ENCODE measurements at places on chromosomes 6 and 20.

- no peak for DNase-seq
Observed at GRCh38 chr6:115667478-115668026, 393.1 kb downstream of the FRK start.

DNA sequence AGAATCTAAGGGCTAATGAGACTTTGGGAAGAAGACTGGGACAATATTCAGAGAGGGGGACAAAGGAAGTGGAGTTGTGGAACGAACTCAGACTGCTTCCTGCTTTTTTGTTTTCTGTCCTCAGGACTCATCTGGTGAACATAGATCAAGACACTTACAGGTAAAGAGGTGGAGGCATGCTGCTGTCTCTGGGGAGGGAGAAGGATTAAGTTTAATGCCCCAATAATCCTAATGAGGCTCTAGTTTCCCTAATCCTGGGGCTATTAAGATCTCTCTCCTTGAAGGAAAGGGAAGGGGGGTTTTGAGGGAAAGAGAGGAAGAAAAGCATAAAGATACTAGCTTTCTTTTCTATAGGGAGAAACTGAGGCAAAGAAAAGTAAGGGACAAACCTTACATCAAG, 4.6 kb downstream of the MSH5 start:
- no peak for DNase-seq

DNA sequence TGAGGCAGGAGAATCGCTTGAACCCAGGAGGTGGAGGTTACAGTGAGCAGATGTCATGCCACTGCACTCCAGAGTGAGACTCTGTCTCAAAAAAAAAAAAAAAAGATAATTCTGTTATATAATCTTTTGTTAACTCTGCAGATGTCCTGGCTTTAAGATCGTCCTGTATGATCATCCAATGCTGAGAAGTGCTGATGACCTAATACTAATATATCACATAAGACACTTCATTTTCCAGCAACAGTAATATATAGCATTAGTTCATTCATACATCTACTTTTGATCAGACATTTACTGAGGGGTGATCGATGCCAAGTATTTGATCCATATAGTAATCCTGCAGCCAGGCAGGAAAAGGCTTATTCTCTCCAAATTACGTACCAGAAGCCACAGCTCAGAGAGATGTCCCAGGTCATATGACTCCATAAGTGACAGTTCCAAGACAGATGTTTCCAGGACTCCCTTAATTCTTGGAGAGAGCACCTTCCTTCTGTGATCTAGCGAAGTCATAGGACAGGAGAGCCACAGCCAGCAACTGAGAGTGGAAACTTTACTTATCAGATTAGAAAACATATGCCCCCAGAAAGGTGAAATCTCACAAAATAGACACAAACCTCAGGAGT, 60.7 kb downstream of the SHLD1 start:
- DNase-seq, result no peak

- DNase-seq, result no peak
Observed at GRCh38 chr6:41111017-41111416, 38.2 kb downstream of the NFYA start.

DNA sequence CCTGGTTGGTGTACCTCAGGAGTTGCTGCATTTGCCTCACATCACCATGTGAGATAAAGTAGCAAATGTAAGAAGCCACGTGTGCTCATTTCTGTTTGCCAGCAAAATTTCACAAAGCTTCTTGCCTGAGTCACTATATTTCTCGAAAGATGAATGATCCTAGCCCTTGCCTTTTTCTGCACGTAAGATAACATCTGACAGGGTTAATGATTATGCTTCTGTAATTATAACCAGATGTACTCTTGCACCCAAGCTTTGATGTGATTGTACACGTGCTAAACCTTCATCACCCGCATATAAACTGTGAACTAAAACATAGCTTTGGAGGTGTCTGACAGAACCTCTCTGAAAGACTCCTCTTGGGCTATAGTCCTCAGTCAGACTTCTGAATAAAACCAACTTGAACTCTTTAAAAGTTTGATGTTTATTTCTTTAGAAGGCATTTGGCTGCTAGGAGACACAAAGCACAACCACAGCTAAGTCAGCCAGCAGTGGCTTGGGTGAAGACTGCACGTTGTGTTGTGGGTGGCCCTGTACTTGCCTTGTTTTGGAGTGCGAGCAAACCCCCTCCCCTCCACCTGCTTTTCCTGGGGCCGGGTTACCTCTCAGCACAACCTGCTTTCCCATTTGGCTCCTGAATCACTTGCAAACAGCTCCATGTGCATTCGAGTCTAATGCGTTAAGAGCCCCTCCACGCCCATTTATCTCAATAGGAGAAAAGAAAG, 19.3 kb downstream of the PROKR2 start:
- no peak for DNase-seq

DNA sequence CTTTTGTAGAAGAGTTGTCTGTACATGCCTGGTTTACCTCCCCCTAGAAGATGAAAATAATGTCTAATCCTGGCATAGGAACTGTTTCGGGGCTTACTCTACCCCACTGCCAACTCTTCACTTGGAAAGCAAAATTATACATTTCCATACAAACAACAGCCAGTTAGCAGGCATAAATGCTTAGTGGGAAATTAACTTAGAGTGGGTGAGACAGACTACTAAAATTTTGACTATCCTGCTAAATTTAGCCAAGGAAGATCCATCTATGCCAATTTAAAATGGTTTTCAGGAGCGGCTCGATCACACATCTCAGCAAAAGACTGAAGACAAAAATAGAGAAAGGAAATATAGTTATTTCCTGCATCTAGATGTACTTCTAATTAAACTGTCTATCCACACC, 221.2 kb downstream of the TPBG start:
- no peak for DNase-seq

DNA sequence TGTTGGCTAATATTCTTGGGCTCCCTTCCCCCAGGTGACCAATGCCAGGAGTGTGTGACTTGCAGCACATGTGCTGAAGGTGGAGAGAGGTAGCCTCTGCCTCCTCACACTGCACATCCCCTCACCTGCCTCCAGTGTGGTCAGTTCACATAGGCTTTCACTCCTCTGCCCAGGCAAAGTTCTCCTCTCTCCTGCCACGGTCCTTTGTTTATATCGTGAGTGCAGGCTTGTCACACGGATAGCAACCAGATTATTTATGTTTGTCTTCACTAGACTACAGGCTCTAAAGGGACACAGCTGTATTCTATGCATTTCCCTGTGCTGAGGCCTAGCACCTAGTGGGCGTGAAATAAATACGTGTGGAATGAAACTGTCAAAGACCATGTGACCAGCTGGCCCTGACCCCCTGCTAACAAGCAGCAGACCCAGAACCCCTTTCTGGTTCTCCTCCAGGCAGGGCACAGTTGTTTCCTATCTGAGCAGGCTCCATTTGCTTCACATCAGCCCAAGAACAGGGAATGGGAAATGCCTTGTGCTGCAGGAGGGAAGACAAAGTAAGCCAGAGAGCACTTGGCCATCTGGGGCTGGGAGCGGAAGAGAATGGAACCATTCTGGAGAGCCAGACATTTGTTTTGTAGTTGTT, 42.3 kb downstream of the UNC5CL start:
- DNase-seq, result no peak

DNA sequence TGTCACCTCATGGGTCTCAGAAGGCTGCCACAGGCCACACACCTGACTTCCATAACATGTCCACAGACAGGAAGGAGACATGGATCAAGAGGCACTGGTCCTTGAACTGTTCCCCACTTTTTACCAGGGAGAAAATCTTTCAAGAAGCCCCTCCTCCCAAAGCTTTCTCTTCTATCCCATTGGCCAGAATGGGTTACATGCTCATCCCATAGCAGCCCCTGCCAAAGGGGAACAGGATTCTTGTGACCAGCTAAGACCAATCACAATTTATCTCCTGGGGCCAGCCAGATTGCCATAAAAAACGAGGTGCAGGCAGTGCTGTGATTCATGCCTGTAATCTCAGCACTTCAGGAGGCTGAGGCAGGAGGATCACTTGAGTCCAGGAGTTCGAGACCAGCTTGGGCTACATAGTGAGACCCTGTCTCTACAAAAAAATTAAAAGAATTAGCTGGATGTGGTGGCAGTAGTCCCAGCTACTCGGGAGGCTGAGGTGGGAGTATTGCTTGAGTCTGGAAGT, 59.4 kb downstream of the TMEM242 start:
- no peak for DNase-seq

DNA sequence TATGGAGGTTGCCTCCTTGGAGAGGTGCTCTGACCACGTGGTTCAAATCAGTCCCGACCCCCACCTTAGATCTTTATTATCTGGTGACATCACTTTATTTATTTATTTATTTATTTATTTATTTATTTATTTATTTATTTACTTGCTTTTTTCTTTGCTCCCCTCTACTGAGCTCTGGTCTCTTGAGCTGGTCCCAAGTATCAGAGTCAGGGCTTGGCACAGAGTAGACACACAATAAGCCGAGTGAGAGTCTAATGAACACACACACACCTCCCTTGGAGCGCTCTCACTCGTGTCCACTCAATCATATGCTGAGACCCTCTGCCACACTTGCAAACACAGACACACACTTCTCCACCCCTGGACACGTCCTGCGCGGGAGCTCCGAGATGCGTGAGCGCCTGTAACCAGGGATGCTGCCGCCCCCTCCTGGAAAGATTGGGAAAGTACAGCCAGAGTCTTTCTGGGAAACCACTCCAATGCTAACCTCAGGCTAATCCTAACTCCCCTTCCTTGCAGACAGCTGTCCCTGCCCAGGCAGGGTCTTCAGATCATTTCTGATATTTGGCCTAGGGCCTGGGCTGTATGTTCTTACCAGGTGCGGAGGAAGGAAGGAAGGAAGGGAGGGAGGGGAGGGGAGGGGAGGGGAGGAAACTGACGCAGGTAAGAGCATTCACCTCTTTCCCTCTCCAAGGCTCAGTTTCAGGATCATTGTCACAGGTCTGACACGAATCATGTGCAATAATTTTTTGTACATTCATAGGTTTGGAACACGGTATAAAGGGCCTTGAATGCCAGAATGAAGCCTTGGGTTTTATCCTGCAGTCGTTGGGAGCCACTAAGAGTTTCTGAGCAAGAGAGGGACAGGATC, 70.9 kb downstream of the STK35 start:
- DNase-seq, result peak; percentile 9

DNA sequence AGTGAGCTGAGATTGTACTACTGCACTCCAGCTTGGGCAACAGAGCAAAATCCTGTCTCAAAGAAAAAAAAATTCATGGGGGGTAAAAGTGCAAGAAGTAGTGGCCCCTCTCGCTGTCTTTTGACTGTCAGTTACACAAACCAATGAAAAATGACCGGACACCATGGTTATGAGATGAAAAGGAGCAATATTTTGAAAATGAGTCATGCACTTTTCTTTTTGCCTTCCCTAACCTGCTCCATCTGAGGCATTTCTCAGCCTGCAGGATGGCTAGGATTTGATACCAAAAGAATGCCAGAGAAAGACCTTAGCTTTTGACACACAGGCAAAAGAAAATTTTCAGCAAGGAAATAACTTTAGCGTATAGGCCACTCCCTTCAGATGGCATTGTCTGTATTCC, 181.7 kb upstream of the ARID1B start:
- no peak for DNase-seq

GRCh38 chr6:15906420-15907016, 222.4 kb upstream of the MYLIP start:
- no peak for DNase-seq
